Glutamatergic neuron (in vitro differentiated cells): ENCODE measurements at places on chromosomes 6 and 20.

GRCh38 chr20:59560588-59561227 is 43.6 kb upstream of the PHACTR3 start:
- peak; percentile 17 for DNase-seq

DNA sequence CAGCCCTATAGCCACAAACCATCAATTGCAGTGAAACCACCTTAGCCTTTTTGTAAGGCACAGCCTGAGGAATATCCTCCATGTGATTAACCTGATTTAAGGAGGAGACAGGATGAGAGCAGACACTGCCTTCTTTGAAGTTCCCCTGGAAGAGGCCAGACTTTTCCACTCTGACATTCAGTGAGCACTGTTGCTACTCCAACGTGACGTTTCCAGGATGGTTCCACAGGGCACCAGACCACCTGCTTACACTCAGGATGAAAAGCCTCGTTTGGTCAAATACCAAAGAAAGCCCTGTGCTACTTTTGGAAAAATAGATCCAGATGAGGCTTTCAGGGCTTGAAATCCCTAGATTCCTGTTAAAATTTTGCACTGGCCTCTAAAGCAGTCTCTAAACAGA is 1102.1 kb upstream of the FLRT3 start:
- no peak for DNase-seq

DNA sequence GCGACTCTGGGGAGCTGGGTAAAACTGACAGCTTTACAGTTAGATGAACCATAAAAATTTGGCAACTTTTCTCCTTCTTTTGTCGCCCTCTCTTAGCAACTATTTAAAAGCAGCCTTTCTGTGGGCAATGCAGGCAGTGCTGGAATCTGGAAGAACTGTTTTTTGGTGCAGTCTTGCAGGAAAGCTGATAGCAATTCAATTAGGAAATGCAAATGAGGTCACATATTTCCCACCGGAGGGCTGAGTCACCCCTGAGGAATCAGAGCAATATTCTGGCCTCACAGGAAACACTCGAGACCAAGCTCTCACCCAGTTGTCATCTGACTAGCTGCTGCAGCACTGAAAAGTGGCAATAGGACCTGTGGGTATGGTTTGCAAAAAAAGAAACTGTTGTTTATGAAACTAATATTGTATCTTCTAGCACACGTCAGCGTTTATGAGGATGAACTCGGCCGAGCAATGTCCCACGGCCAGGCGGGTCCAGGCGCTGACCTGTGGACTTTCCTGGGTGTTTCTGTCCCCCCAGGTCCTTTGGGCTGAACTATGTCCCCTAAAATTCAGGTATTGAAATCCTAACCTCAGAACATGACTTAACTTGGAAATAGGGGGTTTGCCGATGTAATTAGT is 312.3 kb downstream of the TAF4 start:
- DNase-seq, result peak; percentile 17

DNA sequence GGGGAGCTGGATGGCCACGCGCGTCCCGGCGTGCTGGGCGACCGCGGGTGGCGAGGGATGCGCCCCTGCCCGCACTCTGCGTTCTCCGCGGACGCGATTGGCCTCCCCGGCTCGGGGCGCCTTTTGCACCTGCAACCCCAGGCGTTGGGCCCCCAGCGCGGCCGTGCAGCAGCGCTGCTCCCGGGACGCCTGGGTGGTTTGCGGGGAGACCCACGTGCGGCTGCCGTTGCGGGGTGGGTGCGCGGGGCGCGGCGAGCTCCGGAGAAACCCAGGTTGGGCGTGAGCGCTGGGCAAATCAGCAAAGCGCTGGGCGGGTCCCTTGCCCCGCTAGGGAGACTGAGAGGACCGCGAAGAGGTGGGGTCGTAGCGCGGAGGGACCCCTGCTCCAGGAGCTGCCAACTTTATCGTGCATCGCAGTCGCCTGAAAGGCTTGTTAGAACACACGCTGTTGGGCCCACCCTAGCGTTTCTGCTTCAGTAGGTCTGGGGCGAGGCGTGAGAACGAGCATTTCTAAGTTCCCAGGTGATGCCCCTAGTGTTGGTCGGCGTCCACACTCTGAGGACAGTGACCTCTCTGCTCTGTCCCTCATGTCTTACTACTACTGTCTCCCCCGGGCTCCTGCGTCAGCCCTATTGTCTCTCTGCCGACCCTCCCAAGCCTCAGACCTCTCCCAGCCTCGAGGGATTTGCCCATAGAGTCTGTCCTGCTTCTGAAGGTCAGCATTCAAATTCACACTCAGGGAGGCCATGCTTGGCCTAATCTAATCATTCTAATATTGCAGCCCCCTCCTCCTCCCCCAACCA is 538 bp upstream of the ZFP64 start:
- peak; percentile 65 for DNase-seq

DNA sequence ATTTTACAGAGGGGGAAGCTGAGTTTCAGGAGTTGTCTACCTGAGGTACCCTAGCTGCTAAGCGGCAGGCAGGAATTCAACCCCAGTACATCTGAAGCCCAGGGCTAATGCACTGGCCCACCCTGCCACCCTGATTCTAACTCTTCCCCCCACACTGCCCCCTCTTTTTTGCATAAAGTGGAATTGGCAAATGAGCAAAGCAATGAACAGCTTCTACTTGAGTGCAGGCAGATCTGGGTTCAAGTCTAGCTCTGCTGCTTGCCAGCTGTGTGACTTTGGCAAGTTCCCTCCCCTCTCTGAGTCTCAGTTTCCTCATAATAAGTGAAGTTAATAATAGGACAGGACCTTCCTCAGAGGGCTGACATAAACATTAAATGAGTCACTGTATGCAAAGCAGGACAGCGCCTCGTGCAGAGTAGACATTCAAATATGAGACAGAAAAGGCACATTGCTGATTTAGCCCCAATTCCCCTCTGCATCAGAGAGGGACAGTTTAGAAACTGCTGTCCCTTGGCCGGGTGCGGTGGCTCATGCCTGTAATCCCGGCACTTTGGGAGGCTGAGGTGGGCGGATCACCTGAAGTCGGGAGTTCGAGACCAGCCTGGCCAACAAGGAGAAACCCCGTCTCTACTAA is 4.7 kb downstream of the ADA start:
- no peak for DNase-seq

GRCh38 chr6:21831521-21832291 is 238.2 kb downstream of the SOX4 start:
- DNase-seq, result no peak

GRCh38 chr6:143271024-143271423 is 179.5 kb downstream of the ADAT2 start:
- DNase-seq, result no peak

- DNase-seq, result no peak
Measured at GRCh38 chr6:90035047-90035723, 140.9 kb downstream of the GJA10 start.

DNA sequence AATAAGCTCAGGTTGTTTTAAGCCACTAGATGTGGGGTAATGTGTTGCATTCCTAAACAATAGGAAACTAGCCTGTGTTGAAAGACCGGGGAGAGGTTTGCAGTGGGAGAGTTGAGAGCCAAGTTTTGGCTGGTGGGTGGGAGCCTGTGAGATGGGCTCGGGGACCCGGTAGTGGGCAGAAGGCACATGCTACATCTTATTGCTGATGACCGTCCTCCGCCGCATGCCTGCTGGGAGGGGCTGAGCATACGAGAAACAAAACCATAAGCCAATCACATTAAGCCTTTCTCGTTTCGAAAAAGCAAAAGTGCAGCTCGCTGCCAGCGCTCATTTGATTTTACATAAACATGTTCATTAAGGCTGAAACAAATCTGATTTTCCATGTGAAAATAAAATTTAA is 57.4 kb upstream of the MPC1 start:
- peak; percentile 48 for DNase-seq

GRCh38 chr6:80466981-80467380 is 360.5 kb downstream of the BCKDHB start:
- no peak for DNase-seq

DNA sequence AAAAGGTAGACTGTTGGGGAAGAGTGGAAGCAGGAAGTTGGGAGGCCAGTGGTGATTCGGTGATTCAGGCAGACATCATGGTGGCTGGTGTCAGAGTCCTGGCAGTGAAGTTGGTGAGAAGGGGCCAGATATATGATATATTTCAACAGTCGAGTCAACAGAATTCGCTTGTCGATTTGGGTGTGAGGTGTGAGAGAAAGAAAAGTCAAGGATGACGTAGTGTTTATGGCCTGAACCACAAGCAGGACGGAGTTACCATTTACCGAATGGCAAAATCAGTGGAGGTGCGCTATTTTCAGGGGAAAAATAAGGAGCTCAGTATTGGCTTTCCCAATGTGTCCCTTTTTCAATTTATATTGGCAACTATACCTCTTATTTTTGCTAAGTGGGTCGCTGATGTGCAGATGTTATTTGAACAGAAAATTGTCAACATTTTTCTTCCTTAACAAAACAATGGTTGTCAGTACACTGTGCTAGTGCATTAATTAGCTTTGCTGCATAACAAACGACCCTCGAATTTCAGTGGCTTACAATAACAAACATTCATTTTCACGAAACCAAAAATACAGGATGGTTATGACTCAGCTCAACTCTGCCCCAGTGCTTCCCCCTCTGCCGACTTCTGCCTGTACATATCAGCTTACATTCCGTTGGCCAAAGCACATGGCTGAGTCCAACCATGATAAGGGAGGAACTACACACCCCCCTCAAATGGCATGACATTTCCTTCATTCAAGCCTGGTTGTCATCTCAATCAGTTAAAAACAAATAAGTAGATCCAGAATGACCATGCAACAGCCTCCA is 255.0 kb upstream of the ZFP64 start:
- DNase-seq, result no peak

- peak; percentile 43 for DNase-seq
Measured at GRCh38 chr6:37171201-37171969, 1.4 kb downstream of the PIM1 start.

GRCh38 chr6:28277746-28278145 is 3.6 kb upstream of the PGBD1 start:
- no peak for DNase-seq

- no peak for DNase-seq
Measured at GRCh38 chr6:113805811-113806495, 51.2 kb upstream of the MARCKS start.

GRCh38 chr6:14428269-14428668 is 310.7 kb downstream of the CD83 start:
- DNase-seq, result no peak

- no peak for DNase-seq
Measured at GRCh38 chr6:21826023-21826422, 232.5 kb downstream of the SOX4 start.

GRCh38 chr20:37190354-37191112 is 11.2 kb upstream of the MROH8 start:
- no peak for DNase-seq

- no peak for DNase-seq
Measured at GRCh38 chr6:17149571-17149970, 47.7 kb downstream of the STMND1 start.

DNA sequence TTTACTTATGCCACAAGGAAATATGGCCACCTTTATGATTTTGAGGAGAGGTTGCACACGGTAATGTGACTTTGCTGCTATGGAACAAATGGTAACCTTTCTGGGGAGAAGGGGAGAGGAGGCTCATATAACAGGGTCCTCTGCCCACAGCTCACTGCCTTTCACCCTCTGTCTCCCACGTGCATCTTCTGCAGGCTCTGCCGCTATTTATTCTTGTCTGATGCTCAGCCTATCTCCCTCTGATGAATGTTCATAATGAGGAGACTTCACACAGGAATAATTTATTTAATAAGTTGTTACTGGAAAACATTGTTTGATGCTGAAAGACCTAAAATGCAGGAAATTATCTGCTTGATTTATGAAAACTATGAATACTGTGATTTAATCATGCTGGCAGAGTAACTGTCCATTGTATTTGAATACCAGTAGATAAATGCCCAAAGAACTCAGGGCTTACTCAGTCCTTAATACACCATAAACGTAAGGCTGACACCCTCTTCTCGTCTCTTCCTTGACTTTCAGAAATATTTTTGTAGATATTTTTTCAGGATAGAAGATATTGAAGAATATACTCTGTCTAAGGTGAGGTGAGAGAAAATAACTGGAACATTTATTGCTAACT is 721.1 kb downstream of the QKI start:
- no peak for DNase-seq

DNA sequence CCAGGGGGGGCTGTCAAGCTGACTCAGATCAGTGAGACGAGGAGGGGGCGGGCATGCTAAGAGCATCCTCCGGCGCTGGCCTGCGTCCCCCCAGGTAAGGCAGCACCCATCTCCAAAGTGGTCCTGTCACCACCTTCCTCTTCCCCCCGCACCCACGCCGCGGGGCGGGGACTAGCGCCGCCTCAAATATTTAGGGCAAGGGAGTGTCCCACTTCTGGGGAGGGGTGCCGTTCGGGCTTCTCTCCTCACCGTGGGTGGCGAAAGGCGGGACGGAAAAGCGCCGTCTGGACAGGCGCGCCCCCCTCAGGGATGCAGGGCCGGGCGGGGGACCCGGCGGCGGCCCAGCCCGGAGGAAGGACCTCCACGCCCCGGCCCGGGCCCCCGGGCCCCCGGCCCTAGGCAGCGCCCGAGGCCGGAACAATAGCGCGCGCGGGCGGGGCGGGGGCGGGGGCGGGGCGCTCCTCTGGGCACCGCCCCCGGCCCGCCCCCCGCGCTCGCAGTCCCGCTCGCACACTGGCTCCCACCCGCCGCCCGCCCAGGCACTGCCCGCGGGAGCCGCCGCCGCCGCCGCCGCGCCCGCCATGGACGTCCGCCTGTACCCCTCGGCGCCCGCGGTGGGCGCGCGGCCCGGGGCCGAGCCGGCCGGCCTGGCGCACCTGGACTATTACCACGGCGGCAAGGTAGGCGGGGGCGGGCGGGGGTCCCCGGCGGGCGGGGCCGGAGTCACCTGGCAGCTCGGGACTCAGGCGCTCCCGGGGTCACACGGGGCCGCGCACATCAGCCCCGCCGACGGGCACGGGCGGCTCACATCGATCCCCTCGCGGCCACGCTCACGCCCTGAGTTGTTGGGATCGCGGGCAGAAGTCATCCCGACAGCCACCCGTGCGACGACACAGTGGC is at the start of gene TOX2:
Gene TOX2 (plus strand): TSS at position 542 of the 900 bp plus-strand sequence. CDS start 40 bp downstream, at position 582.
- DNase-seq, result peak; percentile 75

DNA sequence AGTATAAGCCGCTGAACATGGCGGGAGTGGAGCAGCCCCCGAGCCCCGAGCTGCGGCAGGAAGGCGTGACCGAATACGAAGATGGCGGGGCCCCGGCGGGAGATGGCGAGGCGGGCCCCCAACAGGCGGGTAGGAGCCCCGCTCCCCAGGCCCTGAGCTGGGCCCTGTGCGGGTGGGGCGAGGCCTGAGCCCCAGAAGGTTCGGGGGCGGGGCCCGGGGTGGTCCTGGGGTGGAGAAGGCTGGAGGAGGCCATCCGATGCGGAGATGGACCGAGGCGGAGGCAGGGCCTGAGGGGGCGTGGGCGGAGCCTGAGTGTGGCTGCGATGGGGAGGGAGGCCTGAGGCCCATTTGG is 7.1 kb downstream of the L3MBTL1 start:
- peak; percentile 47 for DNase-seq

GRCh38 chr20:57000441-57000968 is 265.9 kb downstream of the BMP7 start:
- no peak for DNase-seq

GRCh38 chr6:44131892-44132291 is 4.5 kb downstream of the TMEM63B start:
- no peak for DNase-seq
